ENCODE measurements at places on chromosomes 11 and 22. TPM values are rescaled to one million over a fixed set of nuclear protein-coding genes. Genes with fewer than 3 reads are reported as not detected.

DNA sequence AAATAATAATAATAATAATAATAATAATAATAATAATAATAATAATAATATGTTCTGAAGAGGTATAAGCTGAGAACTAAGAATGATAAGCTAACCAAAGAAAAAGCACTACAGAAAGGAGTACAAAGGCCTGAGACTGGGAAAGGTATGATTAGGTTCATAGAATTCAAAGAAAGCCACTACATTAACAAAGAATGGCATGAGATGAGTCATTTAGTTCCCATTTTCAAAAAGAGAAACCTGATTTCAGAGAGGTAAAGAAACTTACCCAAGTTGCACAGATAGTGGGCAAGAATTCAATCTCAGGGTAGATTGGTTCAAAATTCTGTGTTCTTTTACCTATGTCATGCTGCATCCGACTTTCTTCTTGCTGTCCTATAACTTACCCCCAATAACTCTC, 350.9 kb downstream of the TTC28 start:
- no peak for DNase-seq

The KCNK4 gene
- total RNA-seq = not detected

GRCh38 chr11:45806072-45806933, 1.4 kb downstream of the SLC35C1 start:
- no peak for DNase-seq

The CCDC89 gene
- 2.0 TPM for total RNA-seq

GRCh38 chr11:117712530-117712929, 84.5 kb downstream of the DSCAML1 start:
- no peak for DNase-seq

The OR52E8 gene
- not detected for total RNA-seq

DNA sequence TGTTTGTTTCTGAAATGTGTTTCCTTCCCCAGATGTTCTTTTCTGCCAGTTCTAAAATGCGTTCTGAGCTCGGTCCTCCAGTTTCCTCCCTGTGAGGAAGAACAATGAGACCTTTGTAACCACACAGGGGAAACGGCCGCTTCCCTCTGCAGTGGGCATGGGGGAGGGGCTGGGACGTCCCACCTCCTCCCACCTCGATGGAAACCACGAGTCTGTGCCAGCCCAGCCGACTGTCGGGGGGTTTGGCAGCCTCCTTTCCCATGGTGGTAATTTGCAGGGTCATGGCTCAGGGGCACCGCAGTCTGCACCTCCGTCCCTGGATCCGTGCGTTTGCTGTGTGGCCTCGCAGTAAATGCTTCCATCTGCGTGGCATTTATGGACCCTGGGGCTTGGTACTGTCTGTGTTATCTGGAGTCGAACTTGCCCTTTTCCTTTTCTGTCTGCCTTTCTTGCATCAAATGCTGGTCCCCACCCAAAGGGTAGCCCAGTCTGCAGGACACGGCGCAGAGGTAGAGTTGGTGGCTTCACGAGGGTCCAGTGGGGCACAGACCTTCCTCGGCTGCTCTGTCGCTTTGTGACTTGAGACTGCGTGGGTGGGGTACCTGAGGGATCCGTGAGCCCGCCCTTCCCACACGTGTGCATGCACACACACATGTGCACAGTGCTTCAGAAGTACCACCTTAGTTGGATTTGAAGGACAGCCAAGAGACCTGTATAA, 16.1 kb downstream of the LRP5 start:
- no peak for DNase-seq

DNA sequence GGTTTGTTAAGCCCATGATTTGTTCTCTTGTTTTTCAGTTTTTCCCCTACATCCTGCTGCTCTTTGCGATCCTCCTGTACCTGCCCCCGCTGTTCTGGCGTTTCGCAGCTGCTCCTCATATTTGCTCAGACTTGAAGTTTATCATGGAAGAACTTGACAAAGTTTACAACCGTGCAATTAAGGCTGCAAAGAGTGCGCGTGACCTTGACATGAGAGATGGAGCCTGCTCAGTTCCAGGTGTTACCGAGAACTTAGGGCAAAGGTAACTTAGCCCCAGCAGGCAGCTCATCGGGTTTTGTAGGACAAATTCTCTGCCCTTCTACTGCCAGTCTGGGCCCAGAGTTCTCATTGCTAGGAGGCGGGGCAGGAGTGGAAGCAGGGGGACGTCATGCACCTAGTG, 49.7 kb downstream of the PANX1 start:
- DNase-seq = no peak

DNA sequence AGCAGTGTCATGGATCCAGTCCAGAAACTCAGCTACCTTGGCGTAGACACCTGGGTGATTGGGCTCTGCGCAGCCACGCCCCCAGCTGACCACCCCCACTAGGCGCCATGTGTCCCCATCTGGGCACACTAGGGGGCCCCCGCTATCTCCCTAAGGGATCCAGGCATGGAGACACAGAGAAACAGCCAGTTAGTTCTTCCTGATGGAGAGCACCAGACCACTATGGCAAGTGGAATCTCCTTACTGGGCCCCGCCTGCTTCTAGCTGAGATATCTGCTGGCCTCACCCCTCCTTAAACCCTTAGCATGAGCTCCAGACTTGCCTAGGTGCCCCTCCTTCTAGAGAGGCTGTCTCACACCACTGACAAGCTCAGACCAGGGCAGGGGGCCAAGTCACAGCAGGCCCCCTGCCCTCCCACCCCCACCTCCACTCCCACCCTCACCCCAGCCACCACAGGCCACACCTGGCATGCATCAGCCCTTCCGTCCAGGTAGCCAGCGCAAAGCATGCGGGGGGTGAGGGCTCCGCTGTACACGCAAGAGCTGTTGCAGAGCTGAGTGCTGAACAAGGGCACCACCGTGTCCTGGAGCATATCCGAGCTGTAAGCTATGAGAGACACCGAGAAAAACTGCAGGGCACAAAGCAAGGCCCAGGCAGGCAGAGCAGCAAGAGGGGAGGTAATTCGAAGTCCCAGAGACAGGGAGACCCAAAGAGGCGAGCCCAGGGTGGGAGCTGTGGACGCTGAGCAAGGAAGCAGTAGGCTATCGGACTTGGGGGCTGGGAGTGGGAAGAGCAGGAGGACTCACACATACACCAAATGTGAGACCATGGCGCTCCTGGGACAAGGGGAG, 16.1 kb downstream of the TMPRSS5 start:
- no peak for DNase-seq

GRCh38 chr11:131178596-131178995, 191.8 kb upstream of the NTM start:
- DNase-seq = no peak

DNA sequence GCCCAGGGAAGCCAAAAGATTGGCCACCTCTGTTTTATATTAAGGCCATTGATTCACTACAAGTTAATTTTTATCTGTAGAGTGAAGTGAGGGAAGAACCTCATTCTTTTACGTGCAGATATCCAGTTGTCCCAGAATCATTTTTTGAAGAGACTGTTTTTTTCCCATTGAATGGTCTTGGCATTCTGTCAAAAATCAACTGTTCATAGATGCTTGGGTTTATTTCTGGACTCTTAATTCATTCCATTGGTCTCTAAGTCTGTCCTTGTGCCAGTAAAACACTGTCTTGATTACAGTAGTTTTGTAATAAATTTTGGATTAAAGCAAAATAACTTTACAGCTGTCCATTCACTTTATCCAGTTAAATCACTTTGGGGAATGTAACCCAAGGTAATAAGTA, 26.8 kb downstream of the WBP2NL start:
- DNase-seq = no peak

The ADAMTS15 gene
- 3.9 TPM for total RNA-seq

DNA sequence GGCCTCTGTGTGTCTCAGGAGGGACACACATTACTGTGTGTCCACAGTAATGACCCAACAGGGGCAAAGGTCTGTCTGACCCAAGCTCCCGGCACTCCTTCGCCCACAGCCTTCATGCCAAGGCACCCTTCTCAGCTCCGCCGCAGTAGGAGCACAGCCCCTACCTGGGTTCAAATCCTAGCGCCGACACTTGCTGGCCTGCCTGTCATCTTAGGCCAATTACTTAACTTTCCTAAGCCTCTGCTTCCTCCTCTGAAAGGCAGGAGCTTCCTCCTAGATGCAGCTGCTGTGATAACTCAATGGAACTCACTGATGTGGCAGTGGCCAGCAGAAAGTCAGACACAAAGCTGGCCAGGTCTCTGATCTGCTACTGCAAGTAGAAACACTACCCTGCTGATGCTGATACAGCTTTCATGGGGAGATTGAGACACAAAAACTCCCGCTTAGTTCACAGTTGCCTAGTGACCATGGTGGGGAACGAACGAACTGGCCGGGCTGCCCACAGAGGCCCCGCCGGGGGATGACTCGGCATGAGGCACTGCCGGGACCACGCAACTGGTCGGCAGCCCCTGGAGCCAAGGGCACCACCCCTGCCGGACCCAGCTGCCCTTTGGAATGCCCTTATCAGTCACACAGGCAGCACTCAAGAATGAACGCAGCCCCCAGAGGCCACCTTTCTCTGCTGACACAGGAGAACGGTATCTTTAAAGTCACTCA, 8.1 kb downstream of the EHD1 start:
- DNase-seq = no peak

GRCh38 chr11:32374261-32374711, 61.1 kb downstream of the WT1 start:
- no peak for DNase-seq
